ENCODE measurements at places on chromosomes 5 and 9.

GRCh38 chr9:92820964-92821363 is 56.3 kb upstream of the BICD2 start:
- DNase-seq, result no peak

DNA sequence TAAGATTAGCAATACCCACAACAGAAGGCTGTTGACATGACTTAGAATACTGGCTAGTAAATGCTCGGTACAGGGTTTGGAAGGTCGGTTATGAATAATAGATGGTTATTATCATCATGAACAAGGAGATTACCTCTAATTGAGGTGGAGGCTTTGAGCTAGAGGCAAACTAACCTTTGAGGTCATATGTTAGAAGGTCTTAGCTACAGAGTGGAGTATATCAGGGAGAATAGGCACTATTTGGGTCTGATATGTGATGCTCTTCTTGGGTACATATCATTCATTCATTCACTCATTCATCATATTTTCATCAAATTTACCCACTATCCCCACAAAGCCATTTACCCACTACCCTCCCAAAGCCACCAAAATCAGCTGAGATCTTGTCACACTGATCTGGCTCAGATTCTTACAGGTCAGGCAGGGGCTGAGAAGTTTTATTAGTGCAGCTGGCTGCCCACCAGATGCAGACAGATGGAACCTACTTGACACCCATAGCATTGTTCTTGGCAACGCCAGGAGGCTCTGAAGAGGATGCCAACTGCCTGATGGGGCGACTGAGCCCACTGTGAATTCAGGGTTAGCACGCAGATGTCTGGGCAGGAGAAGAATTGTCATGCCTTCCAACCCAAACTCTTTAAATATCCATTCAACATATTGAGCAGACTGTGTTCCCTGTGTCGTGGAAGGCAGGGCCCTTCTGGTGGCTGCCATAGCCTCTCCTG is 90.2 kb upstream of the SH3PXD2B start:
- DNase-seq, result no peak

GRCh38 chr5:6436715-6437331 is 11.8 kb upstream of the UBE2QL1 start:
- DNase-seq, result no peak

DNA sequence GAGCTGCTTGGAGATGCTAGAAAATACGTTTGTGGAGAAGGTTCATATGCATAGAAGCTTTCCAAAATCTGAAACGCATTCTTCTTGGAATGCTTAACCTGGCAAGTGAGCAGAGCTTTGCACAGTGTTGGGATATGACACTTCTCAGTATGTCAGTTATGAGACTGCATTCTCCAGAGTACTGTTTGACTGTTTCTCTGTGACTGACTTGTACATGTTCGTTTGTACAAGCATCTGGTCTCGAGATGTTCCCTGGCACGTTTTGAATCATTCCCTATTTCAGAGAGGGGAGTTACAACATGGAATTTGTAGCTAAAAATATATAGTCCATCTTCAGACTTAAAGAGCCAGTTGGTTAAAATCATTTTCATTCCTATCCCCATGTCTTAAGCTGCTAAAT is 272.4 kb downstream of the ARRDC3 start:
- DNase-seq, result no peak

DNA sequence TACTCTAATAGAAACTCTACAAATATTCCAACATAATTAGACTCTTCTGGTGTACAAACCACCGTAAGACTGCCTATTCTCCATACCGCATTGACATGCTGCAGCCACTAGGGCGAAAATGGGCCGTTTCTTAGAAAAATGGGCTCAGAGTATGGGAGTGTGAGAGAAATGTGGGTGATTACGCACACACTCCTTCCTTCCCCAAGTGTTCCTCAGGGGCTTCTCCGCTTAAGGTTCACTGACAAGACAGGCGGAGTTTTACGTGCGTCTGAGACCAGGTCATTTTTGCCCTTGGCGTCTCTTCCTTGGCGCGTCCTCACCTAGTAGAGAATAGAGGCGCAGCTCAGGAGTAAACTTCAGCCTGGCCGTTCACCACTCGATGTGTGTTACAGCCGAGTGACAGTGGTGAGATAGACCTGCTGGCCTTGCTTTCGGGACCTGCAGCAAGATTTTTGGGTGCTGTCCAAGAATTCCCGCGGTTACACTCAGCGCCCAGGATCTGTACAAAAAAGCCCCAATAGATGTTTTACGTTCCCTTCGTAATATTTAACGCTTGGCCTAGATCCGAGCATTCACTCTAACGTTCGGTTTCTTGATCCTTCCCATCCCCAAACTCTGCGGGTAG is 1.8 kb upstream of the NTRK2 start:
- DNase-seq, result peak; percentile 42

DNA sequence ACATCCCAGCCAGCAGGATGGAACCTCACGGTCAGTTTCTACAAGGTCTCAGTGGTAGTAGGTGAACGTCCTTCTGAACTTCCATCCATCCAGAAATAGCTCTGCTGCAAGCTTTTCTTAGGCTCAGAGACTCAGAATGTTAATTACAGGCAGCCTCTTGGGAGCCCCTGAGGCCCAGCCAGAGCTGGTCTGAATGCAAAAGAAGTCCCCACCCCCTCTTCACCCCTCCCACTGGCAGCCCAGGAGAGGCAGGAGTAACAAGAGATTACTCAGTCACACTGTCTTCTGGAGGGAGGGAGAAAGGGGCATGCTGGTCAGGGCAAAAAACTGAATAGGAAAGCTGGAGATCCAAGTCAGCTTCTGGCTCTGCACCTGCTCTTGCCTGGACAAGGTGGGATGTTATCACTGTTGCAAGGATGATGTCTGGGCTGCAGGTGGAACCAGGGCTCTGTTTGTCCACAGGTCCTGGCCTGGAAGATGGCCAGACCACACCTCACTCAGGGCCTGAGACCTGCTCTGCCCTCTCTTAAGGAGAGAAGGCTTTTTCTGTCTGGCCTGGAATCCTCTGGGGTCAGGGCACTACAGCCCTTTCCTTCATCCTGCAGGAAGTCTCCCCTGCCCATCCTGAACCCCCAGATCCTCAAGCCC is 9.1 kb downstream of the ENHO start:
- DNase-seq, result peak; percentile 86

DNA sequence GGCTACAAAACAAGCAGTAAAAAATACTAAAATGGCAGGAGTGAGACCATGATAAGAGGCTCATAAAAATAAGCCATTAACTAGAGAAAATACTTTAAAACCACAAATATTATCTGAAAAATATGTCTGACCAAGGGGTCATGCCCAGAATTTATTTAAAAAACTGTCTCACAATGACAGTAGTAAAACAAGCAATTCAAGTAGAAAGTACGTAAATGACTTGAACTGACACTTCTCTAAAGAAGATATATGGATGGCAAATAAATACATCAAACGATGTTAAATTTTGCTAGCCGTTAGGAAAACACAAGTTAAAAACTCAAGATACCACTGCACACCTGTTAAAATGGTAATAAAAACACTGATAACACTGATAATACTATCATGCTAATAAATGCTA is 353.9 kb upstream of the GRAMD2B start:
- DNase-seq, result no peak

DNA sequence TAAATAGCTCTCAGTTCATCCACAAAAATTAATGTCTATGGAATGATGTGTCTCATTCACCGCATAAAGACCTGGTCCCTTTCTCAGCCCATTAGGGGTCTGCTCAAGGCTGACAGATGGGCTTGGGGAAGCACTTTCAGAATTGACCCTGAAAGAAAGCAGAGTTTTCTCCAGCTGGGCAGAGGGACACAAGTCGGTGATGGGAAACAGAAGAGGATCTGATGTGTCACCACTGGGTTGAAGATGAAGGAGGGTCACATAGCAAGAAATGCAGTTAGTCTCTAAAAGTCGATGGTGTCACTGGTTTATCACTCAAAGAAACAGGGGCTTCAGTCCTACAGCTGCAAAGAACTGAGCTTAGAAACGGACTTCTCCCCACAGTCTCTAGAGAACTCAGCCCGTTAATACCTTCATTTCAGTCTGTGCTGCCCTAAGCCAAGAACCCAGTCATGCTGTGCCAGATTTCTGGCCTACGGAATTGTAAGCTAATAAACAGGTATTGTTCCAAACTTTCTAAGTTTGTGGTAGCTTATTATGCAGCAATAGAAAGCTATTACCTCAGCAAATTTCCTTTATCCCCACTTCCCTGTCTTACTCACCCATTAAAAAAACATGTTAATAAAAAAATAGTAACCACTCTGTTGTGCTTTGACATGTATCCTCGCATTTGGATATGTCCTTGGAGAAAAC is 64.6 kb downstream of the ADAMTS12 start:
- no peak for DNase-seq

DNA sequence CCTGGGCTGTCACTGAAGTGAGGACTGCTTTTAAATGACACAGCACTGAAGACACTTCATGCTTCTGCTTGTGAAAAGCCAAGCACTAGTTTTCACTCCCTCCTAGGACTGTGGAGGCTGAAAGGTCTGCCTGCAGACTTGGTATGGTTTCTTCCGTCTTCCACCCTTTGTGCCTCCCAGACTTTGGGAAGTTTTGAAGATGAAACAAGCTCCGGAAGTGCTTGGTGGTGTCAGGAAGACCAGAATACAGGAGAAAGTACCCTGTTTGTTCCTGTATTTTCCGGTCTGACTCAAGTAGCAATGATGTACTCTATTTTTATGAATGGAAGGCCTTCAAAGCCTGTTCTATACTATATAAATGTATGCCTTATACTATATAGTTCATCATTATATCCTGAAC is 222.7 kb downstream of the PDZD2 start:
- no peak for DNase-seq

DNA sequence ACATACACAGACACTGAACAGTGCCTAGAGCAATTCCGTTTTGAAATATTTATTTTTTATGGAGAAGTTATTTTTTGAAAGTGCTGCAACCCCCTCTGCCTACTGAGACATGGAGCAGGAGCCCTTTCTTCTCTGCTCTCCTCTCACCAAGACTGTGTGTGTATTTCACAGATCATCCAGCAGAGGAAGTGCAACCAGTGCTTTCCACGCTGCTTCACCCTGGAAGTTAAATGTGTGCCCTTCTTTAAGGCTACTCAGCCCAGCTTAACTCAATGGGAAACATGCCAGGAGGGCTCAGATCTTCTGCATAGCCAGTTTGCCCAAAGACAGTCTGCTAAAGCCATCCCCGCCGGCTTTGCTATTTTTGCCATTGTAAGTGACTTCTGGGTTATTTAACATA is 606.3 kb downstream of the TLE1 start:
- DNase-seq, result peak; percentile 19

DNA sequence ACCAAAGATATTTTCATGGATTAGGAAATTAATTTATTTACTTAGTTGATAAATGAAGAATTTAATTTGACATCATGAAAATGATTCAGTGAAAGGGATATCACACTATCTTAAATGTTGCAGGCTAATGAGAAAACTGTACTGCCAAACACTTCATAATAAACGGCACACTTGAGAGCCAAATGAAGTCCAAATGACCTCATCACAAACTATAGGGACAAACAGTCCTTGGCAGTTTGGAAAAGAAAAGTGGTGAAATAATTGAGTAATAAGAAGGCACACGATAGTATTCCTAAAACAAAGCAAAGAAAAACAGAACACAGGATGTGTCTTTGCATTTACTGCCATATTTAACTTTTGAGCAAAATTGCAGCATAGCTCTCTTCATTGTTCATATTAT is 116.9 kb upstream of the TLR4 start:
- no peak for DNase-seq

- DNase-seq, result peak; percentile 28
Measured at GRCh38 chr9:92176068-92176799, 61.0 kb upstream of the SPTLC1 start.

Data from ELF-1 (cell line).